ENCODE measurements at places on chromosomes 6 and 20.

DNA sequence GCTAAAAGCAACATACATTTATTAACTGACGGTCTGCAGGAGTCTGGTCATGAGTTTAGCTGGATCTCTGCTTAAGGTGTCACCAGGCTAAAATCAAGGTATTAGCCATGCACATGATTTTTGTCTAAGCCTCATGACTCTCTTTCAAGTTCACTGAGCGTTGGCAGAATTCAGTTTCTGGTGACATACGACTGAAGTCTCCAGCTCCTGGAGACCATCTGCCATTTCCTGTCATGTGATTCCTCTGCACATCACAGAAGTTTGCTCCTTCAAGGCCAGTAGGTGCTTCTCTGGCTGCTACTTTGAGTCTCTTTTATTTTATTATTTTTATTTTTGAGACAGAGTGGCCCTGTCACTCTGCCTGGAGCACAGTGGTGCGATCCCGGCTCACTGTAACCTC lies 148.4 kb upstream of the EYA4 start:
- DNase-seq: no peak

DNA sequence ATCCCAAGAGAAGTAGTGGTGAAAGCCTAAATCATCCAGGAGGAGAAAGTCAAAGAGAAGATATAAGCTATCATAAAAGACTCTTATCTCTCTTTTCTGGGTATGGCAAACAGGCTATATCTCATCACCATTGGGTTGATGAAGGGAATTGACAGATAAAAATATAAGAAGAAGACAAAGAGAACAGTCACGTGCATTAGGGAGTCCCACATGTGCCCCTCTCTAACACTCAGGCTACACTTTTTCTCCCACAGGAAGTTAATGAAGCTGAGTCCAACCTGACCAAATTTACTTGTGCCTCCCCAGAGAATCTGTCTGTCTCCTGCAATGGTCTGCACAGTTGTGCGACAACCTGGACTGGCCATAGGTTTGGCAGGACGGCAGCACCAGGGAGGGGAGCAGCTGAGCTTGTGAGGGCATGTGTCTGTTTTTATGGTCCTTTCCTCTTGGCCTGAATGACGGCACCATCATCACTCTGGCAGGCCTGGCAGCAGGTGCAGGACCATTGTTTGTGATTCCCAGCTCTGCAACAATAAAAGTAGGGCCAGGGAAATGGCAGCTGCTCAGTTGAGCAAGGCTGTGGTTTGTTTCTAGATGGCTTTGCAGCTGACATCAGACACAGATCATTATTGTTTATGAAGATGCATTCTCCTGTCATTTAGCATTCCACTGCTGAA lies 144.5 kb upstream of the MCHR2 start:
- no peak for DNase-seq

GRCh38 chr20:49750611-49751396 lies 37.1 kb upstream of the B4GALT5 start:
- no peak for DNase-seq

GRCh38 chr20:63333241-63333836 lies 27.8 kb downstream of the CHRNA4 start:
- no peak for DNase-seq

DNA sequence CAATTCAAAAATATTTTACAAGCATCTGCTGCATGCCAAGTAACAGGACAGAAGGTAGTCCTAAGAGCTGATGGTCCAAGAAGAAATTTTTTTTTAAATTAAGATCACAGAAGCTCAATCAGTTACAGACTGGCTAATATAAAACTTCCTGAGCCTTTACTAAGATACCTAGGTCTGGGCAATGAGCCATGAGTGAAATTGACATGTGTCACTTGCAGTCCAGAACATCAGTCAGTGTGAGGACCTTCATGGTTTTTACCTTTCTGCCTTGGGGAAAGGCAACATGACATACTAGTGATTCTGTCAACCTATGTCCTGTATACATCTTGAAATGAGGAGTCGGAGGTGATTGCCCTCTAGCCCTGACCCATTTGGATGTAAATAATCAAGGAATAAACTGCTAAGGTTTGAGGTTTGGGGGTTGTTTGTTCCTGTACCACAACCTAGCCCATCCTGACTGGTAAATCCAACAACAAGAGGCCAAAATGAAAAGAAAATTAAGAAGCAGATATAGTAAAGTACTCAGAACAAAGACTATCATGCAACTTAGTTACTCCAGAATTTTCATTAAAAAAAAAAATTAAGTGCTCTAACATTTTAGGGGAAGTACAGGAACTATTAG lies 70.0 kb downstream of the CNKSR3 start:
- no peak for DNase-seq

DNA sequence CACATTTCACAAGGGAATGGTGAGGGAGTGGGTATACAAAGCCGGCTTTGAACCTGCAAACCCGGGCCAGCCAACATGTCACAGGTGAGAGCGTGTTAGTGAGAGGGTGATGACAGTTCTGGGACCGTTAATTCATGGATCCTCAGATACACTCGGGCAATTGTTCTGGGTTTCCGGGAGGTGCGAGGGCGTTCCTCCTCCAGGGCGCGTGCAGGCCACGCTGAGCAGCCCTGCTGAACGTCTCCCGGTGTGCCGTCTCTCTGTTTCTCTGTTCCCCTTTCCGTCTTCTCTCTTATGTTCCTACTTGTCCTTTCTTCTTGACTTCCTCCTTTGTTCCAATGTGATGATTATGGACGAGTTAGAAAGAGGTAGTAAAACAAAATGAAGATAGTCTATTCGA lies 130.0 kb upstream of the GMDS start:
- DNase-seq: no peak

DNA sequence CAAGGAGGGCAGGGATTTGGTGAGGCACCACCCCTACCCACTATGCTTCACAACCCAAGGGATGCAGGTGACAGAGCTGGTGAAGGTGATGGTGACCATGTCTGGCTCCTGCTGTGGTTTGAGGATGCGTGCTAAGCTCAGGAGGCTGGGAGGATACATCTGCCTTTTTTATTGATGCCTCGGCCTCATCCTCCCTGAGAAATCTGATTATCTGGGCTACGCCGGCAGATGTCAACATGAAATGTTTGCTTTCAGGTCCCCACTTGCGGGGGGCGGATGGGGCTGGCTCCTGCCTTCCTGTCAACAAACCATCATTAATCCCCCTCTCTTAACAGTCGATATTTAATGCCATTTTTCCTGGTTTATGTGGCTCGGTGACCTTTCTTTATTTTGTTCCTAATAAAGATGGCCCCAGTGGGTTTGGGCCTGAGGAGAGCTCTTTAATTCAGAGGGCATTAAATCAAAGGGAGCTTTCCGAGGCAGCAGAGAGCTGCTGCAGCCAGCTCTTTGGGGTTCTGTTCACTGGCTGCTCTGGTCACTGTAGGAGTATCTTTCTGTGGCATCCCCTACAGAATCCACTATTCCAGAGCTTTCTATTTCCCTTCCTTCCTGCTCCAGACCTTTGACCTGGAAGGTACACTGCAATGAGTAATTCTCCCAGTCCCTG lies 33.5 kb upstream of the LRFN2 start:
- DNase-seq: no peak

- DNase-seq: no peak
Observed at GRCh38 chr6:2960935-2961334, 10.4 kb downstream of the SERPINB6 start.

DNA sequence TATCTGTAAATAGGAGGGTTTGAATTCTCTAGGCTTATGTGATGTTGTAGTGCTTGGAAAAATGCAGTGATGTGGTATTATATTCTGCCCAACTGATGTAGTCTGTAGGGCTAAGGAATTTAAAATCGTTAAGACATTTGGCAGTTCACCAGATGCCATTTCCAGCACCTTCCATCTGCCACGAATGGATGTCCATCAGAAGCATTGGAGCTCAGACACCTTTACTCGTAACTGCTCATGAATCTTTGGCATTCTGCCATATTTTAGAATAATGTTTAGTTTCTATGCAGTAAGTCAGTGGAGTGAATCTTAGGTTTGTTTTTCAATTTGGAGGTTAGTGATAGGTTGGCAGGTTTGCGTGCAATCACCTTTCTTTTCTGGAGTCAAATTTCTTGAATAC lies 2.4 kb upstream of the SYTL3 start:
- no peak for DNase-seq

- DNase-seq: no peak
Observed at GRCh38 chr20:41733151-41733550, 115.0 kb upstream of the CHD6 start.

DNA sequence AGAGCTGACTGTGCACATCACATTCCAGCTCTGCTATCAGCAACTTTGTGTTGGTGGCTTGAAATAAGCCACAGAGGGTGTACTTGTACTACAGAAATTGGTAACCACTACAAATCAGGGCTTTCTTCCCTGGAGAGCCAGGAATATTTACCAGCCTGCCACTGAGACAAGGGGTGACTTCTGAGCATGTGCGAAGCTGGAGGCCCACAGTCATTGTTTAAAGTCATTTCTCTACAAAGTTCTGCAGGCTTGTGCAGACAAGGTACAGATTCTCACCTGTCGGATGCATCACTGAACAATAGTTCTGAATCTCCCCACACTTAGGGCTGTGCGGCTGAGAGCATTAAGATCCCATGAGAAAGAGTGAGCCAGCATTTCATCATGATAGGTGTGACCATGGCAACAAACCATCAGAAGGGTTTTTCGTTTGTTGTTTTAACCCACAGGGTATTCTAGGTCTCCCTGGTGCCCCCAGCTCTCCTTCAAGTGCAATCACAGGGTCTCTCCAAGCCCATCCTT lies 292.8 kb downstream of the CDC5L start:
- no peak for DNase-seq

DNA sequence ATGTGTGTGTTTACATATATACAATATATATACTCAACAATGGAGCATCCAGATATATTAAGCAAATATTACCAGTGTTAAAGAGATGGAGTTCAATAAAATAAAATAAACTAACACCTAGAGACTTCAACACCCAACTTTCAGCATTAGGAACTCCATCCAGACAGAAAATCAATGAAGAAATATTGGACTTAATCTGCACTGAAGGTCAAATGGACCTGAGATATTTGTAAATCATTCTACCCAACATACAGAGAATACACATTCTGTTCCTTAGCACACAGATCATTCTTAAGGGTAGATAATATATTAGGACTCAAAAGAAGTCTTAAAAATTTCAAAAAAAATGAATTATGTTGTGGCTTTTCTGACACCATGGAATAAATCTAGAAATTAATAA lies 832.3 kb upstream of the ADGRB3 start:
- DNase-seq: no peak

All from activated T-cell treated with anti-CD3 and anti-CD28 coated beads, Interleukin-2, amount 50 U/mL, for 24 hours (primary cell).